ENCODE measurements at places on chromosomes 4 and X.

DNA sequence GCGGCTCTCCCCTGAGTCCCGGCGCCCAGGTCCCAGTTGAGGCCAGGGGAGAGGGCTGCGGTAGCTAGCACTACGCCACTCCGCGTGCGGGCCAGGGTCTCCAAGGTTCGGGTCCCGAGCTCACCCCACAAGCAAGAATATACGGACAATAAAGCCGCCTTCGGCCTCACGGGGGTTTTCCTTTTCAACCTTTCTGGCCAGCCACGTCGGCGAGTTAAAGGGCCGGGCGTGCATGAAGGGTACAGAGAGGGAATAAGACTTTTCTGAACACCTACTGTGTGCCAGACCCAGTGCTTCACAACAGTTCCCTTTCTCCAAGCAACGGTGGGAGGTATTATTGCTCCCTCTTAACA lies 138.5 kb upstream of the ZIC3 start:
- DNase-seq = no peak

DNA sequence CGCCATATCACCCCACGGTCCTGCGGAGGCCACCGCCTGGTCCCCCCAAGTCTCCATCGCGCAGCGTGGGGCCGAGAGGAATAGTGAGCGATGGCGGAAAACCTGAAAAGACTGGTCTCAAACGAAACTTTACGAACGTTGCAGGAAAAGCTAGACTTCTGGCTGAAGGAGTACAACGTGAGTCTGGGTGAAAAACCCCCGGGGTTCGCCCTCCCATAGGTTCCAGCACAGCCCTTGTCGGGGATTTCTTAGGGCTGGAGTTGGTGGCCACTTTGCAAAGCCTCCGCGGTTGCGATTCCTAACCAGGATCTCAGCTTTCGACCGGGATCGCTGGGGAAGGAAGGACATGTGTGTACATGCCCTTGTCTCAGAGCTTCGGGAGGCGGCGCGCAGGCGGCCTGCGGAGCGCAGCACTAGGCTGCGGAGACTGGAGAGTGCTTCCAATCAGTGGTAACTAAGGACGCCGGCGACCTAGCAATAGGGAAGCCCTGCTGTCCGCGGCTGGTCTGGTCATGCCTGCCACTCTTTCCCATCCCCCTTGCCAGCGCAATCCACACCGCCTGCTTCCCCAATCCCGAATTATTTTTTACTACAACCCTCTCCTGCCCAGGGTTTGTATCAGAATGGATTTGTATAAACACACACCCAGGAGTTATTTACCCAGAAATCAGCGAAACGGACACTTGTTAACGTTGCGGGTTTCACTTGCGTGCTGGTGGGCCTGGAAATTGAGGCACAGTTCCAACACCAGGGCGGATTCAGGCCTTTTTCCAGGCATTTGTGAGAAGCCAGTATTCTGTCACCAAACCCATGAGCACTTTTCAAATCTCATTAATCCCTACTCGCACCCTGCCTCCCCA lies 741 bp downstream of the SPATA18 start:
- peak; percentile 35 for DNase-seq

DNA sequence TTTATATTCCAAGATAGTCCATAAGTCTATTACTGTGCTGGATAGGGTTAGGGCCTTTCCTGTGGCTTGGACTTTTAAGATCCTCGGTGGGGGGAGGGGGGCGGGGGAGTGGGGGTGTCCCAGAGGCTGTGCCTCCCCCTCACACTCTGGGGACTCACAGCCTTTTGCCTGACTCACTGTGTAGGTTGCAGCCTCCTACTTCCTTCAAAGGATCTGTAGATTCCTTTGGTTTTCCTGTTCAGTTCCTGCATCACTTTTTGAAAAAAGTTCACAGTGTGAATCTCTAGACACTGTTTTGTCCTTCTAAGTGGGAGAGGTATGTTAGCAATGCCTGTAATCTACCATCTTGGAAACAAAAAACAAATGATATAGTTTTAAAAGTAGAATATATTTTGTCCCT lies 999.9 kb downstream of the GLUD2 start:
- DNase-seq = no peak

- no peak for DNase-seq
Measured at GRCh38 chr4:634599-634985, 9.2 kb downstream of the PDE6B start.

GRCh38 chr4:126106658-126107057 lies 791.9 kb downstream of the FAT4 start:
- no peak for DNase-seq
